Activated CD4-positive, alpha-beta T cell treated with anti-CD3 and anti-CD28 coated beads for 24 hours (primary cell): ENCODE measurements at places on chromosomes 3 and 15.

DNA sequence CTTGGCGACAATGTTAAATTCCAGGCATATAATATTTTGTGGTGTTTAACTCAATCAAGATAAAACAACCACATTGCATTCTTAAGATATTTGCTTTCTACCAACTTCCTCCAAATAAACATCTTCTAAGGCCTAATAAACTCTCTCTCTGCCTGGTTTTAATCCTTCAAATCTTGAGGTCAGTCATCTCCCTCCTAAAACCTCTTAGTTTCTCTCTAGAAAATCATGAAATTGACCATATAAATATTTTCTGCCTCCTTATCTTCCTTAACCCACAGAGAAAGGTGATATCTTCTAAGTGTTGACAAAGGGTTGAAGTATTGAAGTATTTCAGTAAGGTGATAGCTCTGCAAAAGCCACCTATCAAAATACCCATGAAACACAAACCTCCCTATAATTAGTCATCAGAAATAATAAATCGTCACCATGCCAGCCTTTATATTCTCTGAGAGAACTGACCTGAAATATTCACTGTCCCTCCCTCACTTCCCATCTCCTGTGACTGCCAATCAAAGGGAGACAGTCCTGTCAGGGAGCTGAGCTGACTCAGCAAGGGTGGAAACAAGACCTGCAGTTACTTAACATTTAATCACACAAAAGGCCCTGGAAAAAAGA is 1261.1 kb downstream of the ROBO1 start:
- no peak for DNase-seq

GRCh38 chr3:76986876-76987474 is 52.9 kb upstream of the ROBO2 start:
- no peak for DNase-seq

- no peak for DNase-seq
Measured at GRCh38 chr15:48796930-48797329, 13.9 kb downstream of the CEP152 start.

- DNase-seq: no peak
Measured at GRCh38 chr3:11509173-11510000, 134.3 kb downstream of the VGLL4 start.

- DNase-seq: no peak
Measured at GRCh38 chr3:10780922-10781321, 35.1 kb upstream of the SLC6A11 start.

DNA sequence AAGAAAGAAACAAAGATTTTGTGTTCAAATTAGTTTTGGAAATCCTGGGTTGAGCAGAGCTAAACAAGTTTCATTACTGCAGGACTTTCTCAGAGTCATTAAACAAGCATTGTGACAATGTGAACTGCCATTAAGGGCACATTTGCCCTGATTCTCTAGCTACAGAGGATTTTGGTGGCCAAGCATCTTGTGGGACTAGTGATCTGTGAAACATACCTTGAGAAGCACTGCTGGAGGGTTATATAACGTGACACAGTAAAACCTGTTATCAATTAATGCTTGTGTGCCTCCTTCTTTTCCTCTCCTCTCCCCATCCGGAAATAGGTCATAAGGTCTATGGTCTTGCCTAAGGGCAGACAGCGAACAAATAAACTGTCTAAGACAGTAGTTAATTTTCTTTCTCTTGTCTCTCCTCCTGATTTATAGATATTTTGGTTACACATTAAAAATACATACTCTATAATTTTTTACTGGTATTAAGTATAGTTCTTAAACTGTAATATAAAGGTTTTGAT is 167.3 kb upstream of the NANOGP8 start:
- DNase-seq: no peak

DNA sequence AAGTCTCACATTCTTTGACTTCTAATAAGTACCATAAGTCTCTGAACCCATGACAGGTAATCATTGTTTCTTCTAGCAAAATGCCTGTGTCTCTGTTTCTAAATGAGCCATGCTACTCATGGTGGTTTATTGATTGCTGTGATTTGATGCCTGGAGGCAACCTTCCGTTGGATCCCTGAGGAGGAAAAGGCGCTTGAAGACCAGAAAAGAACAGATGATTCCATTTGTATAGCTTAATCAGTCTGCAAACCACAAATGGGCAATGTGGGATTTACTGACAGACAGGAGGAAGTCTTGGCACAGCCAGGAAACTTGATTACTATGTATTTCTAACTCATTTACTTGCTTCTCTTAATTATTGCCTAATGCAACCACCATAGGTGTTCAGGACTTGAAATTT is 103.1 kb upstream of the MRPL3 start:
- no peak for DNase-seq

- no peak for DNase-seq
Measured at GRCh38 chr3:48945432-48945831, 26.8 kb downstream of the ARIH2 start.

- DNase-seq: no peak
Measured at GRCh38 chr15:40793216-40793989, 13.5 kb upstream of the ZFYVE19 start.

DNA sequence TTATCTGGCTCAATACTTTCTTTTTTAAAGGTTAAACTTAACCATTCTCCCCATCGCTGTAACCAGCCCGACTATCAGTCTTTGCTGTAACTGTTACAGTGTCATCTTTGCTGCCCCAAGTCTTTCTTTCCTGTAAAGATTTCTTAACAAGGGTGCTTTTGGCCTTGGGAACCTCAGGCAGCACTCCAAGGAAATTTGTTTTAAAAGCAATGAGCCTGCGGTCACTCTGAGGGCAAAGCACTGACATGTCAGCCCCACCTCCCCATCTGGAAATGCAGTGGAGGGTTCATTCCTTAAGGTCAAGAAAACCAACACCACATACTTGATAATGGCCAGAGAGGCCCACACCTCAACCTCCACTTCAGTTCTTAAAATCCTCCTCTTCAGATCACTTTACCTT is 3.2 kb downstream of the TRANK1 start:
- no peak for DNase-seq
